ENCODE measurements at places on chromosomes 11 and 22.

DNA sequence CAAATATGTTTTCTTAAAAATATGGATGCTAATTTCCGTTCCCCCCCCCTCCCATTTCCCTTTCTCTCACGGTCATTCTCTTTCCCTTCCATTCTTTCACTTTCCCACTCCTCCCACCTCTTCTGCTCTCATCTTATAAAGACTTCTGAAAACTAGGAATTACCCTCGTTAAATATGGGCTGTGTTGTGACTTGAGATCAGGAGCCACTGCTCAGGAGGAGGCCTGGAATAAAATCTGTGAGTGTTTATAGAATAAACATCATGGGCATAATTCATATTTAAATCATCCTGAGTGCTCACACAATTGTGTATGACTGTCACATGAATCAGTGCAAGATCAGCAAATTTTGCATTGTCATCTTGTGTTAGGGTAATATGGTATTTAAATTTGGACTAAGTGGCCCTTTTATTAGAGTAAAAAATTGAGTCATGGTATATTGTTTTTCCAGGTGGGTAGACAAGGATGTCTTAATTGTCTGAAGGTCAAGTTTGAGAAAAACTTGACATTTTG, 208.0 kb downstream of the DDX10 start:
- DNase-seq: no peak

DNA sequence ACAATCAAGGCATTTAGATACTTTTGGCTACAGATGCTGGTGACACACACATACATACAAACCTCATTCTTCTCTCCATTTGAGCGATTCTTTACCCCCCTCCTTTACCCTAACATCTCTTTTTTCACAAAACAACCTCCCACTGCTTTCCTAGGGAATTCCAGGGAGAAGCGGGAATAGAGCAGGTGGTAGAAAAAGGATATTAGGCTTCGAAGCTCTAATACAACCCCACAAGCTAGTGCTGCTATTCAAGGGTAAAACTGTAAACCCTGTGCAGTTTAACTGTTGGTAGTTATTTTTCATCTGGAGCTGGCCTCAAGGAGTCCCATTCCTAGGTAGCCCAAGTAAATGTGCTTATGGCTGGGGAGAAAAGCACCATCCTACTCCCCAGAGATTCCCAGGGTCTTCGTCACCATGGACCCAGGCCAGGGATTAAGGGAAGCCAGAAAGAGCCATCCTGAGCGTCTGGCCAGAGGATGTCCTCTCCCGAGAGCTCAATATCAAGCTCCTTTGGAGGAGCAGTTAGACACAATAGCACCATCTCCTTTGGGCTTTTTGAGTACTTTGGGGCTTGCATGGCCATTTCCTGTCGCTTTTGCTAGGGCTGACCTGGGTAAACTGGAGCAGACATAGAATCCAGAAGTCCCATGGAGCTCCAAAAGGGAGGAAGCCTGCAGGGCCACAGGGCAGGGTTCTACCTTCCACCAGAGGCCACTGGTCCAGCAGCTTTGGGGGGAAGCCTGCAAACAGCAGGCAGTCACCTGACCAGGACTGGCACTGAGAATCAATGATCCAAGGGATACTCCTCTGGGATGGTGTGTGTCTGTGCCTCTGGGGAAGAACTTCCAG, 3.1 kb downstream of the MAML2 start:
- DNase-seq: no peak

GRCh38 chr11:121321614-121322243, 29.2 kb downstream of the SC5D start:
- peak; percentile 57 for DNase-seq

- peak; percentile 75 for DNase-seq
These were observed 6.1 kb upstream of the STIM1 start for GRCh38 chr11:3849297-3849874.

- no peak for DNase-seq
These were observed 39.2 kb downstream of the BIRC2 start for GRCh38 chr11:102386136-102386734.

- DNase-seq: no peak
These were observed 15.5 kb upstream of the ZFTA start for GRCh38 chr11:63783925-63784592.

GRCh38 chr11:124793466-124794278, 6.5 kb downstream of the MSANTD2 start:
- peak; percentile 81 for DNase-seq

GRCh38 chr11:68038226-68038717, 553 bp upstream of the TCIRG1 start:
- DNase-seq: no peak

GRCh38 chr11:133927690-133928627, 28.8 kb downstream of the IGSF9B start:
- peak; percentile 30 for DNase-seq

- peak; percentile 40 for DNase-seq
These were observed 1.6 kb downstream of the CCND1 start for GRCh38 chr11:69642549-69642912.

DNA sequence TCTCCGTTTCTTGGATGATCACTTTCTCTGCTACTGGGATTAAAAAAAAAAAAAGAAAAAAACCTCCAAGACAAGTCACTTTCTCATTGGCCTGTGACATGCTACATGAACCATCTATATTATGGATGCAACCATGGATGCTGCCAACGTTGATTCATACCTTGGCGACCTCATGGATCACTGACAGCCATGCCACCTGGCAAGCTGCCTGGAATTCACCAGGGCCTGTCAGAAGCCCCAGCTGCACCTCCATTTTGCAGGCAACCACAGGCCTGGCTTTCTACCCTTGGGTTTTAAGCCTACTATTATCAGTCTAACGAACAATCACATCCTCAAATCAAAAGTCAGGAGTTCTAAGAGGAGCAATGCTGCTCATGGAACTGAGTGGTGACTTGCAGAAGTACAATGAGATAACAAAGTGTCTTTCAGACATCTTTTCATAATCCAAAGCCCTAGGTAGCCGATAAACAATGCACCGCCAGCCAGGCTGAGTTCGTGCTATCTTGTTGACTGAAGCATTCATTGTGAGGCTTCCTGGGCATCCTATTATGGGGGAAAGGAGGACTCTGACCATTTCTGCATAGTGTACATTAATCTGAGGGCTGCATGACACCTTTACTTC, 48.0 kb upstream of the CADM1 start:
- DNase-seq: no peak

GRCh38 chr22:42138972-42139371, 8.4 kb upstream of the CYP2D6 start:
- DNase-seq: no peak

DNA sequence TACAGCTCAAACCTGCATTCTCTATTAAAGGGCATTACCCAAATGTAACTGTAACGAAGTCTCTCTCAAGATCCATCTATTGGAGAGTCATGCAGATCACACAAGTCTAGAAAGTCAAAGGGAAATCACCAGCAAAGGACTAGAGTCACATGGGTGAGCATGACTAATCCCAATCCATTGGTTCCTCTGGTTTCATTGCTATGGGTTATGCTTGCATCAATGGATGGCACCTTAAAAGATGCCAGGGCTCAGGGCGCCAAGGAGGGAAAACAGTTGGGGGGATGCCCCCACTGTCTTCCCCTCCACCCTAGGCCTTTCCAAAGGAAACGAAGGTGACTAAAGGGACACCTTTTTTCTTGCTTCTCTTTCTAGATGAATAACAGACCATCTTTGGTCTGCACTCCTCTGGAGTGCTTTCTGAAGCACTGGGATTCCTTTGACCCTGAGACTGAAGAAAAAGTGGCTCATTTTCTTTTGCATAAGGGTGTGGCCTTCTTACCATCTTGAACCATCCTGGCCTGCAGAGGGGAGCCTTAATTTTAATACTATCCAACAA, 8.1 kb downstream of the NXPE4 start:
- DNase-seq: no peak

- no peak for DNase-seq
These were observed 66.2 kb downstream of the ALX4 start for GRCh38 chr11:44243595-44244343.

DNA sequence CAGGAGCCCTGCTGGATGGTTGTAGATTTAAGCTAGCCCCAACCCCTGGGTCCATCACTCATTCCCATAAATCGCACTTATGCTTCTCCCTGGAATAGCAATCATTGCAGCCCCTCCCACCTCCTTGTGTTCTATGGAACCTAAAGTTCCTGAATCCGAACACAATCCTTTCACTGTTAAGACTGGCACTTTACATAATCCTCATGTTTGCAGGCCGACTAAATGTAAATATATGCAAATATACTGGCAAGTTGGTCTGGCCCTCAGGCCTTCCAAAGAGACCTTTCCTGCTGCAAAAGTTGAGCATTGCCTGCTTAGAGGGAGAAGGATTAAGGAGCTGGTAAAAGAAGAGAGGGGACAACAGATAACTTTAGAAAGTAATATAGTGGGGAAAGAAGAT, 892.9 kb downstream of the OPCML start:
- no peak for DNase-seq

GRCh38 chr22:38744981-38745380, 10.8 kb downstream of the SUN2 start:
- DNase-seq: no peak

DNA sequence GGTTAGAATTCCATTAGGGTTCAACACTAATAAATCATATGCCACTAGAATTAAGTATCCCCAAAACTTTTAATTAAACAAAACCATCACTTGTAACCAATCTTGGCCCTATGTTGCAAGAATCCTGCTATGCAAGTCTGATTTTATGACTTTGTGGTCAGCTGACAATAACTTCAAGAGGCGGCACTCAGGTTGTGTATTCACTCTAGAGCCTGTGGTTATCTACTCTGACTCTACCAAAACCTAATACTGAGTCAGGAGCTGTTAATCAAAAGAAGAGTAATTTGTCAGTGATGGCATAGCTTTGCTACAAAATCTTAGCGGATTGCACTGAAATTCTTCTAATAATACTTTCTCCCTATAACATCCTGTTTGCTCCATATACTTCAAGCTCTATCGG, 253.7 kb downstream of the AASDHPPT start:
- no peak for DNase-seq

DNA sequence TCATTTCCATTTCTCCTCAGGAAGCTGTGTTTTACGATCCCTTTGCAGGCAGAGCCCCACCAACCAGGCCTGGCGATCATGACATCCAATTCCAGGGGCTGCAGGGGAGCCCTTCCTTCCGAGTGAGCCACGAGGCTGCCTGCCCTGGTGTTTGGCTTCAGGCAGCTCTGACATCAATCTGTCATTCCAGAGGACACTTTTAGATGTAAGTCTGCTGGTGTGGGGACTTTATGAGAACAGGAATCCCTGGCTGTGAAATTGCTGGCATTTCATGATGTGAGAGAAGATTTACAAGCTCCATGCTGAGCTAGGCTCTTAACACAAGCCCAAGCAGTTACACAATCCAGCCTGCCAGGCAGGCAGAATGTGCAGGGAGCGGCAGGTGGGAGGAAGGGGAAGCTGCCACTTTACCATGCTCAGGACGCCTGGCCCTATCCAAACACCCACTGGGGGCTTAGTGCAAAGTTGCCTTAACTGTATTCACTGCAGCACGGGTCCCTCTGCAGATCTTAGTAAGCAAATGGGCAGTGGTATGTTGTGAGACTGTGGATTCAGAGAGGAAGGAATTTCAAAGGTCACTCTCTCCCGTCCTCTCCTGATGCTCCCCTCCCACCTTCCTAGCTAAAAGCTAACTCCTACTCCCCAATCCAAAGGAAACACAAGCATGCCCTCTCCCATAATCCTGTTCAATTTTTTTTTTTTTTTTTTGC, 43.4 kb upstream of the MICAL2 start:
- DNase-seq: peak; percentile 60

DNA sequence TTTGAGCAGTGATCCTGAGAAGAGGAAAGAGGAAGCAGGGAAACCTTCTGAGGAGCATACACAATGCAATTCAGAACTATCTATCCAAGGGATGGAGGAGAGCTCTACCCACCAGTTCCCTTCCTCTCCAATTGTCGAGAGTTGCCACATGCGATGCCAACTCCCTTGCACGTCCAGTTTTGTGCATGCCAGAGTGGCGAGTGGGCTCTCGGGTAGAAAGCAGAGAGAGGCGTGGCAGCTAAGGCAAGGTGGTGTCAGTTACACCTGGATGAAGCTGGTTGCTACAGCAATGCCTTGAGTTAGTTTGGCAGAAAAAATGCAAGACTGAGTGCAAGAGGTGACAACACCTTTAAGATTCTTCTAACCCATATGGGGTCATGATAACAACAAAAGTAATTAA, 420.4 kb upstream of the CCDC90B start:
- DNase-seq: no peak

All from suppressor macrophage treated with lipopolysaccharide for 1 hour (primary cell).